ENCODE measurements at places on chromosomes 6 and 20.

DNA sequence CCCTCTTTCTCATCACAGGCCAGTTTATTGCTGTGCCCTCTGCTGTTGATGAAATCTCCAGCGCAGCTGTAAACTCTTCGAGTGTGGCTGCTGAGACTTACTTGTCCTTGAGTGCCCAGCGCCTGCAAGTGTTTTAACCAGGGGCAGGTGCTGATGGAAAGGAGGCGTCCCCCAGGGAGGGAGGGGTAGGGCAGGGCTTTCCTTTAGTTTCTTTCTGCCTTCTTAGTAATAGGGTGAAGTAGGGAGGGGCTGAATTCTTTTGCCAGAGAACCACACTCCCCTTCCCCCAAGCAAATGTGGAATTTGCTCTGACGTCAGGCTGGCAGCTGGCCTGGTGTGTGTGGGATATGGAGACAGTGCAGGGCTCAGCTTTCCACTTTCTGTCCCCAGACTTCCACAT, 61.2 kb downstream of the IGF2R start:
- no peak for DNase-seq

GRCh38 chr6:45714741-45715507, 300.7 kb downstream of the CLIC5 start:
- peak; percentile 76 for DNase-seq

DNA sequence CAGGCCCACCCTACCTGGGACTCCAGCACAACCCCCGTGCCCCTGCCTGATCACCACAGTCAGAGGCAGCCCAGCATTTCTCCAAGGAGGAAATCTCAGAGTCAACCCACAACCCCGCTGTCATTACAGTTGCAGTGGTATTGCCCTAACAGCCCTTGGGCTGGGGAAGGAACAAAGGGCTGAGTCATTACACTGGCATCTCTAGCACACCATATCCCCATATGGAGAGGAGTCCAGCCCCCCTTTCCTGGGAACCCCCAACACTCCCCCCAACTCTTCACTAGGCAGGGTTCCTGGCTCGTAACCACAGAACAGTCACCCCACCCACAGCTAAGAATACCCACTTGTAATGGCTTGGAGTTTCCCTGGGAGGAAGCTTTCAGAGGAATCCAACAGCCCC, 149.4 kb upstream of the OGFRL1 start:
- no peak for DNase-seq

DNA sequence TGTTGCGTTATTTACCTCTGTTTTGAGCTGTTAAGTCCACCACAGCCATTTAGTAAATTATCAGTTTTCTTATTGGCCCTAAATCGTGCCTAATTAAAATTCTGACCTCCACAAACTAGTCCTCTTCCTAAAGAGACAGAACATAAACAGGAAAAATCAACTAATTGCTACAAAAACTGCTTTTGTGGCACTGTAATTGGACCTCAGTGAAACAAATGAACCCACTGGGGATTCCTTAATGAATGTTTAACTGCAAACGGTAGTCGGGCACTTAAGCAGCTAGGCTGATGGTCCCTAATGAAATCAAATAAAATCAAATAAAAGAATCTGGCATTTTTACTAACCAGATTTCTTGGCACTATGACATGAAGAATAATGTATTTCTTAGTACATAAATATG, 513.4 kb upstream of the SLC35B3 start:
- no peak for DNase-seq

DNA sequence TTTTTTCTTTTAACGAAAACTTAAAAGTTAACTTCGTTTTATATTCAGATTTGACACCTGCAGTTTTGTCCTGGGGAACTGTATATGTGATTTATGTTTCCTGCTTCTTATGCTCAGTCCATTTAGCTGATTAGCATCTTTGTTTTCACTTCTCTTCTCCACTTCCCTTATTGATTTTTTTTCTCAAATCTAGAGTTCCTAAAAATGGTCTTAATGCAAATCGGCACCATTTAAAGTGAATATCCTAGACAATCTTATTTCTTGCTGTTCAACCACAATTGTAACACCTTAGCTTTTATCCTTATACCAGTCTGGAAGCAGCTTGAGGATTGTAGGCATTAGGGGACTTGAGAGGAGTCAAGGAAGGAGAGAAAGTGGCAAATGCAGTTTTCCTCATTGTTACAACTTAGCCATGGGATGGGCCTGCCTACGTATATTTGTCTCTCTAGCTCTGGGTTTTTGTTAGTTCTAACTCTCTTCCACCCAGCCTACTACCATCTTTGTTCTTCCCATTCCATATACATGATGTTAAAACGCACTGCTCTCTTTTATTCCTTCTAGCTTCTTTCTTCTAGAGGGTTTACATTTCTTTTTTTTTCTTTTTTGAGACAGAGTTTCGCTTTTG, 8.5 kb downstream of the QRSL1 start:
- no peak for DNase-seq

DNA sequence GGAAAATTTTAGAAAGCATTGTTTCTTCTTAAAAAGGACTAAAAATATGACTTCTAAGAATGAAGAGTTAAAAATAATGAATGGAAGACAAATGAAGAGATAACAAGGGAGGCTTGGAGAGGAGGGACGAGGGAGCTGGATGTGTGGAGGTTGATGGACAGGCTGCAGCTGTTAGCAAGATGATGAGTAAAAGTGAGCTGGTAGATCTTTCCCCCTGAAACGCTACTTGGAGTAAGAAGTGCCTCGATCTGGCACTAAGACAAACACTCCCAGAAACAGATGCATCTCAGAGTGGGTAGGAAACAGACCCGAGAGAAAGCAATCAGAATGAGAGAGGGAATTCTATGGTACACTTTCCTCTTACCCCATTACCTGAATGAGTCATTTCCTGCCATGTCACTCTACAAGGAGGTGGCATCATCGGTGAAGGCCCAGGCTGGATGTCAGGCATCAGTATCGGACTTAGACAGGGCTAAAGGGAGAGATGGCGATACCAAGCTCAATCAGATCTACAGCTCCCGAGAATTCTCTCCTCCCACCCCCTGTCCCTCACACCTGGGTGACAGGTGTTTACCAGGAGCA, 154.1 kb upstream of the BMP2 start:
- no peak for DNase-seq

- DNase-seq, result no peak
Measured at GRCh38 chr6:150735341-150735851, 130.1 kb upstream of the MTHFD1L start.
